ENCODE measurements at places on chromosomes 13 and 19.

- DNase-seq: no peak
Measured at GRCh38 chr13:77139306-77139705, 112.3 kb upstream of the FBXL3 start.

DNA sequence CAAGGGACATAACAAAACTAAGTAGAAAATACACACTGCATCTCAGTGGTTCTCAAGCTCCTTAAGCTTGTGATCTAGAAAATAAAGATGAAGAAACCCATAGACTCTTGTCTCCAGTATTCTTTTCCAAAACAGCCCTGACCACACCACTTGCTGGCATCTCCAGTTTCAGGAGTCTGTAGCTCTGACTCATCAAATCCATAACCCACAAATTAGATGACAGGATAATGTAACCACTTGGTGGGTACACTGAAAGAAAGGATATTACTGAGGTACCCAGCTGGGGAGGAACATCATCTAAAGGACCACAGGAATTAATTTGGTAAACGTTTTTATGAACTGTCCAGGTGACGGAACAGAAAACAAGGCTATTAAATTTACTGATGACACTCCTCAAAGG lies 214.7 kb downstream of the VWA8 start:
- DNase-seq: no peak

DNA sequence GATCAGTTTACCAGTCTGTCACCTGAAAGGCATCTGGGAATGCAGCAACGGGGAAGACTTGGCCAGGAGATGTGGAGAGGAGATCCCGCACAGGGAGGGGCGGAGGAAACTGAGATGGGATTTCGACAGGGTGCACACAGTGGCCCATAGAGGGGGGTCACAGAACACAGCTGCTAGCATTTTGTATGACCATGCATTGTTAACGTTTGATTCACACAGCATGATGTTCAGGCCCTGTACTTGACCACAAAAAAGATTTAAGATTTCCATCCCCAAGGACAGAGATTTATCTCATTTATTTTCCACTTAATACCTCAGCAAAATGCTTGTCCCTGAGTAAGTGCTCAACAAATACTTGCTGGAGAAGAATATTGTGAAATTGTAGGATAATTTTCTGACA lies 63.2 kb downstream of the RAB20 start:
- DNase-seq: no peak

DNA sequence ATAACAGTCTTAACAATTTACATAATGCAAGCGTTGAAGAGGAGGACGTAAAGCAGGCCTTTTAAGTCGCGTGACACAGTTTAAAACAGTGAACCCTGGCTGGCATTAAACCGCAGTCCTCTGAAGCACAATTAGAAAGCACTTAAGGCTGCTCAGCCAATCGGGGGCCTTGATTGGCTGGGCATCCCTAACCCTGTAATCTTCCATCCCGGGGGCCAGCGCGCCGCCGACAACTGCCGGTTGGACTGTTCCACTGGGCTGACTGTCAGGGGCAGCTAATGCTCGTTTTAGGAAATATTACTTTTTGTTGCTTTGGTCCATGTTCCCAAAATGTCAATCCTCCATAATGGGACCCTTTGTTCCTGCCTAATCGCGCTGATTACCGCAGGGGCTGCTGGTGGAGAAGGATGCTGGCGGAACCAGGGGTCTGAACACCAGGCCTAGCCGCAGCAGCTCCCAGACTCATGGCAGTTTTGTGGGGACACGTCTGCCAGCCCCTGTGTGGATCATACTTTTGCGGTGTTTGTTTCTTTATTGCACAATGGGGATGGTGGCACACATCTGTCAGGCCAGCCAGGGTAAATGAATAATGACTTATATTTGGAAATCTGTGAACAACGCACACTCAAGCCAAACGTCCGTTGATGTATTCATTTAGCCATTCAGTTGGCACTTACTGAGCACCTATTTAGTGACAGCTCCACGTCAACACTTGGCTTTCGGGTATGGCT lies 127.1 kb upstream of the SPACA7 start:
- no peak for DNase-seq

- peak; percentile 5 for DNase-seq
Measured at GRCh38 chr13:21435687-21436151, 23.4 kb downstream of the ZDHHC20 start.

- no peak for DNase-seq
Measured at GRCh38 chr13:73364736-73365135, 305.9 kb downstream of the KLF5 start.

- no peak for DNase-seq
Measured at GRCh38 chr13:34372581-34372980, 554.6 kb downstream of the RFC3 start.

GRCh38 chr19:48511800-48512503 lies at the start of gene LMTK3:
LMTK3 (minus strand) TSS chr19:48511835; CDS start chr19:48511576, 259 bp downstream.
- DNase-seq: peak; percentile 79

DNA sequence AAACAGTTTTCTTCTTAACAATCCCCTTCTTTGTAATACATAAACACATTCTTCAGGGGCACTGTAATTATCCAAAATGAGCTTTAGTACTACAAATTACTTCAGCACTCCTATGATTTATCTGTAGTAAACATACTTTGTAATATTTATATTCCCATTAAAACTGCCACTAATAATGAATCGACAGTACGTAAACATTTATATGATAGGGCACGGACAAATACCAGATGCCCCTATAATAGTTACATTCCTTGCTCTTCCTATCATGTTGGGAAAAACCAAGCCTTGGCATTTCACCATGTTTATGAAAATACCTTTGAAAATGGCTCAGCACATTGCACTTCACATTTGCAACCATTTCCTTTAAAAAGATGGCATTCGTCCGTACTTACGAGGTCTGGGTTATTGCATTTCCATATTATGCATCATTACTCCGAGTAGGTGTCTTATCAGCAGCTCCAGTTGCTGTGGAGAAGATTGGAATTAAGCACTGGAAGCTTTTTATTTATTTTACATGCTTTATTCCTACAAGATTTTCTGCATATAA lies 1043.4 kb downstream of the DIAPH3 start:
- DNase-seq: no peak

DNA sequence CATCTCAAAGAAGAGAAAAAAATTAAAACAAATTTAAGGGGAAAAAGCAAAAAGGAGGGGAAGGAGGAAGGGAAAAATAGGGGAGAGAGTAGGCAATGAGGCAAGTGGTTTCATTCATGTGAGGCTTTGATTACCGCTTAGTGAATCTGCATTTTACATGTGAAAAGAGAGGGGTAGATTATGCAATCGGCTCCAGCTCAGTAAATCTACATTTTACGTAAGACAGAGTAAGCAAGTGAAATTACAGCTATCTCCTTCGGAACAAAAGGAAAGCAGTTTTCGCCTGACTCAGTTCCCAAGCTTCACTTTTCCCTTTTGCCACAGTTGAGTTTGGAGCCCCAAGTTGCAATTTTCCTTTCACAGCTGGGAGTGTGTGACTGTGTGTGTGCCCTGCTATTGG lies 16.0 kb upstream of the OLFM2 start:
- DNase-seq: no peak

DNA sequence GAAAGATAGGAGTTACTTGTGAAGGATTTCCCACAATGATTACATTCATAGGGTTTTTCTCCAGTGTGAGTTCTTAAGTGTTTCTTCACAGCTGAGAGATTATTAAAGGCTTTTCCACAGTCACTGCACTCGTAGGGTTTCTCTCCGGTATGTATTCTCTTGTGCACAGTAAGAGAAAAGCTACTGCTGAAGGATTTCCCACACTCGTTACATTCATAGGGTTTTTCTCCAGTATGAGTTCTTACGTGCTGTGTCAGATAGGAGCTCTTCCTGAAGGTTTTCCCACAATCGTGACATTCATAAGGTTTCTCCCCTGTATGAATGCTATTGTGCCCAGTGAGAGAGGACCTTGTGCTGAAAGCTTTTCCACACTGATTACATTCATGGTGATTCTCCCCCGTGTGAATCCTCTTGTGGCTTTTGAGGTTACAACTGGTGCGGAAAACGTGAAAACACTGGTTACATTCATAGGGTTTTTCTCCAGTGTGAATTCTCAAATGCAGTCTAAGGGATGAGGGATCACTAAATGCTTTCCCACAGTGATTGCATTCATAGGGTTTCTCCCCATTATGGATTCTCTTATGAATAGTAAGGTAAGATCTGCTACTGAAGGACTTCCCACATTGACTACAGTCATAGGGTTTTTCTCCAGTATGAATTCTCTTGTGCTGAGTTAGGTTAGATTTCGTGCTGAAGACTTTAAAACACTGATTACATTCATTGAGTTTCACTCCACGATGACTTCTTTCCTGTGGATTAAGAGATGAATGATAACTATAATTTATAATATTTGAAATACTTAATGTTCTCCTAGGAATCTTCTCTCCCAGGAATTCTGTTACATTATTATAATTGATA lies 20.6 kb downstream of the ZNF558 start:
- no peak for DNase-seq

Measured in effector memory CD4-positive, alpha-beta T cell (primary cell).